ENCODE measurements at places on chromosomes 16 and 17.

- DNase-seq, result no peak
These were observed at the start of gene MVP for GRCh38 chr16:29820271-29820701. Gene MVP (plus strand): TSS chr16:29820462. CDS start chr16:29830550, 10,088 bp downstream.

DNA sequence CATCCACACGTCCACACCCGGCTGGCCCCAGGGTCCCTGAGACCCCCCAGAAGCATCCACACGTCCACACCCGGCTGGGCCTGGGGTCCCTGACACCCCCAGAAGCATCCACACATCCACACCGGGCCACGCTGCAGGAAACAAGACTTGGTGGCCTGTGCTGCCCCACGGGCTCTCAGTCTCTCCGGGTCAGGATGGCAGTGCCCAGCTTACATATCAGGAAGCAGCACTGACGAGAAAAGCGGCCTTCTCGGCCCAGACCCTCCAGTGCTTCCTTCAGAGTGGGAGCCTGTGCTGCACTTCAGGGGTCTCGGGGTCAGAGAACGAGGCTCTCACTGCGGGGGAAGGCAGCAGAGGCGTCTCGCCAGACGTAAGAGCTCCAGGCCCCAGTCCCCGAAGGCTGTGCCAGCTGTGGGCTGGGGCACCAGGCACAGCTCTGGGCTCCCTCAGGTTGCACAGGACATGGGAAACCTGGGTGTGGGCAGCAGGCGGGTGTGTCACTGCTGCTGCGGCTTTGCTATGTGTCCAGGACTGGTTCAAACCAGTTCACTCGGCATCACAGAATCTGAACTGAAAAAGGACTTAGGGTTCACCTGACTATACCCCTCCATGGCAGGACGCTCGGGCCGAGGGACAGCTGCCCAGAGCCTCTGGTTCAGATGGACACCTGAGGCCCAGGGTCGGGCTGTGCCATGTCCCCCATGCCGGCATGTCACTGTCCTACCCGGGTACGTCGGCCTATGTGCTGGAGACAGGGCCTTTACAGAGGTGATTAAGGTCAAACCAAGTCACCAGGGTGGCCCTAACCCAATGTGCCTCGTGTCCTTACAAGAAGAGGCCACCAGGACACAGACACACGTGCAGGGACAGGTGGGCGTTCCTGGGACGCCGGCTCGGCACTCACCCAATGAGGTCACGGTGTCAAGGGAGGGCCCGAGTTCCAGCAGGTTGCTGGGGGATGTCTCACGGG lies 40.2 kb upstream of the CHMP6 start:
- no peak for DNase-seq

- DNase-seq, result no peak
These were observed 54.1 kb downstream of the TOX3 start for GRCh38 chr16:52492789-52493357.

DNA sequence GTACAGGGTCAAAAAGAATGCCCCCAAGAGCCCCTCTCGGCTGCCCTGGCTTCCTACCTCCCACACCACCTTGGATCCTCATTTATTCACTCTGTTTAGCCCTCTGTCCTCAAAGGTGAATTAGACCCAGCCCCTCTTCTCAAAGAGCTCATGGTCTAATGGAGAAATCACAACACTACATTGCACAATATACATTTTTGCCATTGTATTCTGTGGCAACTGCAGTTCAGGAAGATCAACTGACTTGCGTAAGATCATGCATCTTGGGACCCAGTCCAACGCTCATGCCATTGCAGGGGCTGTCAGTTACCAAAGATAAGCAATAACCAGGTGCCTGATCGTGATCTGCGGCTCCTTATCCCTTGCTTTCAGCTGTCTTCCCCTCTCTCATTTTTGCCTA lies 1.4 kb downstream of the KRT38 start:
- no peak for DNase-seq

DNA sequence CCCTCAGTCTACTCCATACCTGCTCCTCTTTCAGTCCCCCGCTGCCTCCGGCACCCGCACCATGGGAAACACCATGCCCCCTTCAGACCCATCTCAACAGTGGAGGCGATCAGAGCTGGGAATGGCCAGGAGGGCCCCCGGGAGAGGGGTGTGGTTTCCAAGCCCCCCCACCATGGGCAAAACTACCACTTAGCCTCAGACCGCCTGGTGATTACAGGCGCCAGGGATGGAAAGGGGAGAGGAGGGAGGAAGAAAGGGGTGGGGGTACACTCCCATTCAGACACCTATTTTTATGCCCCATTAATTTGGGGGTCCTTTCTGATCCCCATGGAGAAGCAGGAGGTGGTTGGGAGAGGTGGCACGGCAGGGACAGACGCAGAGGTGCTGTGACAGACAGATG lies at the start of gene C17orf114:
TSS of gene C17orf114 (minus strand) at position 101 of the 400 bp plus-strand sequence.
- DNase-seq, result no peak

- DNase-seq, result no peak
These were observed 28.8 kb upstream of the DYNLRB2 start for GRCh38 chr16:80511824-80512592.

GRCh38 chr17:32209608-32210007 lies 56.0 kb upstream of the RHBDL3 start:
- no peak for DNase-seq

DNA sequence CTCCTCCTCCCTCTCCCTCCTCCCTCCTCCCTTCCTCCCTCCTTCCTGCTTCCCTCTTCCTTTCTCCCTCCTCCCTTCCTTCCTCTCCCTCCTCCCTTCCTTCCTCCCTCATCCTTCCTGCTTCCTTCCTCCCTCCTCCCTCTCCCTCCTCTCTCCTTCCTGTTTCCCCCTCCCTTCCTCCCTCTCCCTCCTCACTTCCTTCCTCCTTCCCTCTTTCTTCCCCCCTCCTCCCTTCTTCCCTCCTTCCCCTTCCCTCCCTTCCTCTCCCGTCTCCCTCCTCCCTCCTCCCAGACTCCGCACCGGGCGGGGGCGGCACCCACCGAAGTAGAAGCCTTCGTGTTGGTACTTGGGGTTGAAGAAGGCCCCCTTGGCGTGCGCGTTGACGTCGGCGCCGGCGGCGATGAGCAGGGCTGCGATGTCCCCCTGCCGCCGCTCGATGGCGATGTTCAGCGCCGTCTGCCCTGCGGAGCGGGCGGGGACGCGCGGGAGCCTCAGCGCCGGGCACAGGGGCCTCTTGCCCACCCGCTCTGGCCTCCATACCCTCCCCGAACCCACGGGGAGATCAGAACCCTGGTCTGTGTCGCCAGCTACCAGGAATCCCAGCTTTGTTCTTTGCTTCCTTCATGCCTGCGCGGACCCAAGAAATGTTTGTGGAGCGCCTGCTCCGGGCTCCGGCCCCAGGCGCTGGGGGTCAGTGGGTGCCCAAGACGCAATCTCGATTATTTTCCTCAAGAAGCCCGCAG lies 22.2 kb downstream of the TRPV3 start:
- no peak for DNase-seq

GRCh38 chr16:56783344-56783743 lies 53.4 kb downstream of the NUP93 start:
- DNase-seq, result no peak

GRCh38 chr17:31660684-31661083 lies 198.4 kb downstream of the COPRS start:
- no peak for DNase-seq

DNA sequence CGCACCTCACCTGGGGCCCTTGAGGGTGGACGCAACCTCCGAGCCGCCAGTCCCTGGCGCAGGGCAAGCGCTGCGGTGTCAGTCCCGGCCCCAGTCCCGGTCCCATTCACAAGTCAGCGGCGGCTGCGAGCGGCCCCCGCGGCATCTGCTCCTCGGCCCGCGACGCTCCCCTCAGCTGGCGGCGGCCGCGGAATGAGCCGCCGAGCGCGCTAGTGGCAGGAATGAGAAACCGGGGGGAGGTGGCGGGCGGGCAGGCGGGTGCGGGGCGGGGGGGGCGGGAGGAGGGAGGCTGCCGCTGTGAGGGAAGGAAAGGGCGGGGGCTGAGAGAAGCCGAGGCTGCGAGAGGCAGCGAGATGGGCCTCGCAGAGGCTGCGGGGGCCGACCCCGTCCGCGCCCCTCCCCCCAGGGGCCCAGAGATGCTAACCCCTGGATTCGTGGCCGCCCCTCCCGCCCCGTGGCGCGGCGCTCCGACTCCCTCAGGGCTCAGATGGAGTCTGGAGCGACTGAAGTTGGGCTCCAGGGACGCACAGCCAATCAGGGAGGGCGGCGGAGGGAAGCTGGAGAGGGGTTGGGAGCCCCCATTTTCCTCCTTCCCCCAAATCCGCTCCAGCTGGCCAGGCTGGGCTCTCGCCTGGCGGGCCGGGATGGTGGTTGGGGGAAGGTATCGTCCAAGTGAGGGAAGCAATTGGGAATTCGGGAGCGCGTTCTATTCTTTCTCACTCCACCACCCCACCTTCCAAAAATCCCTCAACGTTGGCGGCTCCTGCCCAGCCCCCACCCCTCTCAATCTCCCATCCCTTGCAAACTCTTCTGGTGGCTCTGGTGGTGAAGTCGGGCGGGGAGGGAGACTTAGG lies at the start of gene CDH11:
TSS of gene CDH11 (minus strand) at position 194 of the 854 bp plus-strand sequence. CDS start 117,194 bp downstream, outside the sequence.
- DNase-seq, result no peak

DNA sequence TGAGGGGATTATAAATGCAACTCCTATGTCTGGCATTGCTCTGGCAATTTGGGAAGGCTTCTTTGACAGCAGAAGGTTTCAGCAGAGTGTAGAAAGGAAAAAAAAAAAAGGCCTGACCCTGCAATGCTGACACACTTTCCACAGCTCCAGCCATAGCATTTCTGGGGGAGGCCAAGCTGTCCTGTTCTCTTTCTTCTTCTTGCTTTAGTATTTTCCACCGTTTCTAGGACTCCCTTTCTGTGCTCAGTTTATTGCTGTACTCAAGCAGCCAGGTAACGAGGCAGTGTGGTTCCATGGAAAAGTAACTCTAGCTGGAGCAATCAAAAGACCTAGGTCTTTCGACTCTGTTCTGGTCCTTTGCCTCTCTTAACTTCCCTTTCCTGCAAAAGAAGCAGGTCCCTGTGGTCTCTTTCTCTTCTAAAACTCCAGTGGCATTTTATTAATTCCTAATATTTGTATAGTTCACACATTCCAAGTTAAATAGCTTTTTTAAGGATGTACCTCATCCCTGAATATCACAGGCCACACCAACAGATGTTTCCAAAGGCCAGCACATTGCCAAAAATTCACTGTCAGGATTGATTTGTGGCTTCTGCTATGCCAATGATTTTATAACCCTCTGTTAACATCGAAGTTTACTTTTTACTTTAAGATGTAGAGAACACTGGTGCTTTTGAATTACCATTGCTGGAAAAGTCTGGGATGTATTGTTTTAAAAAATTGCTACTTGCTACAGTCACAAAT lies 90.3 kb upstream of the BCAR1 start:
- no peak for DNase-seq

DNA sequence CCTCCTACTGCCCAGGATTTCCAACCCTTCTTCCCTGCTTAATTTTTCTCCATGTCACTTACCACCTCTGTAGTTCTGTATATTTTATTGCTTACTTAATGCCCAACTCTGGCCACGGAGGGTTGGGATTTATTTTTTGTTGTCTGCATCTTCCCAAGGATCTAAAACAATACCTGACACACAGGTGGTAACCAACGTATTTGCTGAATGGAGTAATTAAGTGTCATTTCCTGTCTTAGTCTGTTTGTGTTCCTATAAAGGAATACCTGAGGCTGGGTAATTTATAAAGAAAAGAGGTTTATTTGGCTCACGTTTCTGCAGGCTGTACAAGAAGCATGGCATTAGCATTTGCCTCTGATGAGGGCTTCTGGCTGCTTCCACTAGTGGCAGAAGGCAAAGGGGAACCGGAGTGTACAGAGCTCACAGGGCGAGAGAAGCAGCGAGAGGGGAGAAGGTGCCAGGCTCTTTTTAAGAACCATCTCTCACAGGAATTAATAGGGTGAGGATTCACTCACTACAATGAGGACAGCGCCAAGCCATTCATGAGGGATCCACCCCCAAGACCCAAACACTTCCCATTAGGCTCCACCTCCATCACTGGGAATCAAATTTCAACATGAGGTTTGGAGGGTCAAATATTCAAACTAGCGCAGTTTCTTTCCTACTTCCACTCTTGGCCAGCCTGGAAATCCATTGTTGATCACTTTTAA lies 44.8 kb downstream of the ERN1 start:
- DNase-seq, result no peak

DNA sequence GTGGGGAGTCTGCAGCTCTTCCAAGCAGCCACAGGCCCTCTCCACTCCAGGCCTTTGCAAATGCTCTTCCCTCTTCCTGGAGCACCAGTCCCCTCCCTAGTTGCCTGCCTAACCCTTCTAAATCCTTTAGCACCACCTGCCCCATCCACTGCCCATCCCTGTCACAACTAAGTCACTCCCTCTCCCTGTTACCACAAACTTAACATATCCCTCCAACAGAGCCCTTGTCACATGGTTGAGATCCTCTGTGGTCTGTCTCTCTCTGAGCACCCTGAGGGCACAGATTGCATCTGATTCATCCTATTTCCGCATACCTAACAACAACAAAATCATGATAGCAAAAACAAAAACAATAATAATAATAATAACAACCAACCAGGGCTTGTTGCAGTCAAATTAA lies 11.0 kb upstream of the BEAN1 start:
- DNase-seq, result no peak

- no peak for DNase-seq
These were observed 19.8 kb downstream of the NPTX1 start for GRCh38 chr17:80456465-80457235.

- DNase-seq, result no peak
These were observed 5.9 kb downstream of the PDILT start for GRCh38 chr16:20398603-20399002.

DNA sequence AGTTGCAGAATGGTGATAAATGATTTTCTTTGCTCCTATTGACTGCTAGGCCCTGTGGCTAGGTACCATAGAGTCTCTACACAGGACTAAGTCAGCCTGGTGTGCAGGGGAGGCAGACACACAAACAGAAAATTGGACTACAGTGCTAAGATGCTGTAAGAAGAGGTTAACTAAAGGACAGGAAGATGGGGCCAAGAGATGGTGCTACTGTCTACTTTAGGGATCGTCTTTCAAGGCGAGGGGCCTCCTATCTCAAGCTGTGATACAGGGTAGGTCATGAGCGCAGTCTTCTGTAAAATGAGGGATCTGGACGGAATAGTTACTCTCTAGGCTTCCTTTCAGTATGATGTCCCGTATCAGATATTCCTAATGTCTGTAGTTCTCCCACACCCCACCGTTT lies 817 bp downstream of the NME1 start:
- DNase-seq, result no peak

GRCh38 chr17:34482730-34483129 lies 96.7 kb upstream of the TMEM132E start:
- no peak for DNase-seq

GRCh38 chr16:15946257-15947044 lies 3.0 kb upstream of the ABCC1 start:
- DNase-seq, result no peak

All from NCI-H187 treated with DMSO at 0.1 percent for 48 hours (cell line).